ENCODE measurements at places on chromosomes 3 and 15.

- no peak for DNase-seq
These were observed 13.6 kb upstream of the BAHD1 start for GRCh38 chr15:40427188-40427587.

DNA sequence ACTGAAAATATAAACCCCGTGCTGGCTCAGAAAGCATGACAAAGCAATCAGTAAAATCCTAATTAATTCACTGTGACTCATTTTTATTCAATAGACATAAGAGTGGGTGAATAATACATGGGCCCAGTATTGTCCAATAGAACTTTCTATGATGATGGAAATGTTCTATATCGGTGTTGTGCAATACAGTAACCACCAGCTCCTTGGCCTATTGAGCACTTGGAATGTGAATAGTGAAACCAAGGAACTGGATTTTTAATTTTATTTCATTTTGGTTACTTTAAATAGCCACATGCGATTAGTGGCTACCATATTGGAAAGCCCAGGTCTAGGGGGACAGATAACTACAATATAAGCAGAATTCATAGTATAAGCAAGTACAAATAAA, 69.8 kb upstream of the PPP2R3A start:
- DNase-seq, result no peak

- DNase-seq, result no peak
These were observed 32.8 kb downstream of the ZNF589 start for GRCh38 chr3:48273594-48274211.

- no peak for DNase-seq
These were observed 146.1 kb downstream of the MEX3B start for GRCh38 chr15:81899730-81900129.

- DNase-seq, result no peak
These were observed 977.6 kb downstream of the MCTP2 start for GRCh38 chr15:95208988-95209387.

- no peak for DNase-seq
These were observed 3.0 kb downstream of the SNAP23 start for GRCh38 chr15:42498212-42499068.

DNA sequence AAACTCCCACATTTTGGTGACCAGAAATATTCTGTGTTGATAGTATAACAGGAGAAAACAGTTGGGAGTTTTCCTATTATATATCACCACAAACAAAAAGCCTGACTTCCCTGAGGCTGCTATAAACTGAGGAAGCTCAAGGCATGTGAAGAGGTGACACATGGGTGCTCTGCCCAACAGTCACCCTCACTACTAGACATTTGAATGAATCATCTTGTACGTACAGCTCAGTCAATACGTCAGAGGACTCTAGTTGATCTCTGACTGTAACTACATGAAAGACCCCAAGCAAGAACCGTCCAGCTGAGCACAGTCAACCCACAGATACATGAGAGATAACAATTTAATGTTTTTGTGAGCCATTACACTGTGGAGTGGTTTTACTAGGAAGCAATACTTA, 338.3 kb upstream of the ATP11B start:
- no peak for DNase-seq

DNA sequence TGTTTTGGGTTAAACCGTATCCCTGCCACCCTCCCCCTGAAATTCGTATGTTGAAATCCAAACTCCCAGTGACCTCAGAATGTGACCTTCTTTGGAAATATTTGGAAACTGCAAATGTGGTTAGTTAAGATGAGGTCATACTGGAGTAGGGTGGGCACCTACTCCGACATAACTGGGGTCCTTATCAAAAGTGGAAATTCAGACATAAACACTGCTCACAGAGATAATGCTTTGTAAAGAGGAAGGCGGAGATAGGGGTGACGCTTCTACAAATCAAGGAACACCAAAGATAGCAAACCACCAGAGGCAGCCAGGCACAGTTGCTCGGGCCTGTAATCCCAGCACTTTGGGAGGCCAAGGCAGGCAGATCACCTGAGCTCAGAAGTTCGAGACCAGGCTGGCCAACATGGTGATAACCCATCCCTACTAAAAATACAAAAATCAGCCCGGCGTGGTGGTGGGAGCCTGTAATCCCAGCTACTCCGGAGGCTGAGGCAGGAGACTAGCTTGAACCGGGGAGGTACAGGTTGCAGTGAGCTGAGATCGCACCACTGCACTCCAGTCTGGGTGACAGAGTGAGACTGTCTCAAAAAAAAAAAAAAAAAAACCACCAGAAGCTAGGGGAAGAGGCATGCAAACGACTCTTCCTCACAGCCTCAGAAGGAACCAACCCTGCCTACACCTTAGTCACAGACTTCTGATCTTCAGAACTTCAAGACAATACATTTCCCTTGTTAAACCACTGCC, 51.1 kb upstream of the CHD2 start:
- DNase-seq, result no peak

DNA sequence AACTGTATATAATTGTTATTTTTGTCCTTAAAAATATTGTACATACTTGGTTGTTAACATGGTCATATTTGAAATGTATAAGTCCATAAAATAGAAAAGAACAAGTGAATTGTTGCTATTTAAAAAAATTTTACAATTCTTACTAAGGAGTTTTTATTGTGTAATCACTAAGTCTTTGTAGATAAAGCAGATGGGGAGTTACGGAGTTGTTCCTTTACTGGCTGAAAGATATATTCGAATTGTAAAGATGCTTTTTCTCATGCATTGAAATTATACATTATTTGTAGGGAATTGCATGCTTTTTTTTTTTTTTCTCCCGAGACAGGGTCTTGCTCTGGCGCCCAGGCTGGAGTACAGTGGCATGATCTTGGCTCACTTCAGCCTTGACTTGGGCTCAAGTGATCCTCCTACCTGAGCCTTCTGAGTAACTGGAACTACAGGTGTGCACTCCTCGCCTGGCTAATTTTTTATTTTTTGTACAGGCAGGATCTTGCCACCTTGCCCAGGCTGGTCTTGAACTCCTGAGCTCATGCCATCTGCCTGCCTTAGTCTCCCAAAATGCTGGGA, 10.7 kb downstream of the NFKBIZ start:
- no peak for DNase-seq

- no peak for DNase-seq
These were observed 37.9 kb downstream of the RAB6B start for GRCh38 chr3:133857767-133858166.

- peak; percentile 33 for DNase-seq
These were observed 7.5 kb downstream of the ABTB1 start for GRCh38 chr3:127680146-127680661.

DNA sequence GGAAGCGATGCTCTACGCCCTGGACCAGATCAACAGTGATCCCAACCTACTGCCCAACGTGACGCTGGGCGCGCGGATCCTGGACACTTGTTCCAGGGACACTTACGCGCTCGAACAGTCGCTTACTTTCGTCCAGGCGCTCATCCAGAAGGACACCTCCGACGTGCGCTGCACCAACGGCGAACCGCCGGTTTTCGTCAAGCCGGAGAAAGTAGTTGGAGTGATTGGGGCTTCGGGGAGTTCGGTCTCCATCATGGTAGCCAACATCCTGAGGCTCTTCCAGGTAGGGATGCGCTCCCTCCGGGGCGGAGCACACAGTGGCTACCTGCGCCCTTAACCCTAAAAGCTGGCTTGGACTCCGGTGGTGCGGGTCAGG, 698 bp downstream of the GRM7 start:
- DNase-seq, result no peak

GRCh38 chr3:128482666-128483656, 10.0 kb downstream of the GATA2 start:
- no peak for DNase-seq

- no peak for DNase-seq
These were observed 40.5 kb upstream of the CDV3 start for GRCh38 chr3:133532951-133533350.

- peak; percentile 53 for DNase-seq
These were observed 47.2 kb upstream of the KLF13 start for GRCh38 chr15:31279221-31280045.

DNA sequence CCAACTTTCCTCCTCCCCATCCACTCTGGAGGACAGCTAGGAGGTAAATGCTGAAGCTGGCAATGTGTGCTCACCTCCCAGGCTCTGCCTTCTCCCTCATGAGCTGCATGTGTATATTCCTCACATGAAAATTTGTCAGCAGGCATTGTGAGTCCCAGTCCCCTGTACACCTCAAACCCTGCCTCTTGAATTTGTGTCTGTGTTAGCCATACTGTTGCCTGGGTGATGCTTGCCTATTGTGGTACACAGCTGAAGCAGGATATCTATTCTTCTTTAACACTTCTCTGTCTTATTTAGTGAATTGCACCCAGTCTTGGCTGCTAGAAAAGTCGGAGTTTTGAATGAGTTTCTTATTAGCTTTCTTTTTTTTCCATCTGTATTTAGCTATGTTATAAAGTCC, 586.0 kb upstream of the TGFBR2 start:
- no peak for DNase-seq

DNA sequence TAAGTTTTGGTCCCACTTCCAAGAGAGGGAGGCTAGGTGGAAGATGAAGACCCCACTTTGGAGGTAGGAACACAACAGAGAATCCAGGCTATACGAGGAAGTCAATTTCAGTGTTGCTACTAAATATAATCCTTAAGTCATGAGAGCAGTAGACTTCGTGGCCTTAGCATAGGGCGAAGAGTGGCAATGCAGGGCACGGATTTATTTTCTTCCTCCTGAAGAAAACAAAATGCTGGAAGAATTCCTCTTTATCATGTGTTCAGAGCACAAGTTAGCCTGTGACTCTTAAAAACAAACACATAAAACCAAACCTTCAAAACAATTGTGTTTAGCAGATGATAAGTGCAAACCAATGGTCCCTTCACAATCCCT, 19.4 kb downstream of the BCL2L10 start:
- no peak for DNase-seq

DNA sequence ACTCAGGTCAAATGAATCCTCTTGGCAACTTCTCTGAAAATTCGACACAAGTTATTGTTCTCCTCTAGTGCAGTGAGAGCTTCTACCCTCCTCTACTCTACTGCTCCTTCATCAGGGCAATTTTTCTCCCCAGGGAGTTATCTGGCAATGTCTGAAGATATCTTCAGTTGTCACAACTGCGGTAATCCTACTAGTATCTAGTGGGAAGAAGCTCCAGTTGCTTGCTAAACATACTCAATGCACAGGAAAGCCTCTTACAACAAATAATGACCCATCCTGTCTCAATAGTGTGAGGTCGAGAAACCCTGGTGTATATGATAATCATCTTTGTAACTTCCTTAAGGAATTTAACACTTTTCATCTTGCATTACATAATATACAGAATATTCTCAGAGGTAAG, 1147.6 kb downstream of the IGSF11 start:
- no peak for DNase-seq

DNA sequence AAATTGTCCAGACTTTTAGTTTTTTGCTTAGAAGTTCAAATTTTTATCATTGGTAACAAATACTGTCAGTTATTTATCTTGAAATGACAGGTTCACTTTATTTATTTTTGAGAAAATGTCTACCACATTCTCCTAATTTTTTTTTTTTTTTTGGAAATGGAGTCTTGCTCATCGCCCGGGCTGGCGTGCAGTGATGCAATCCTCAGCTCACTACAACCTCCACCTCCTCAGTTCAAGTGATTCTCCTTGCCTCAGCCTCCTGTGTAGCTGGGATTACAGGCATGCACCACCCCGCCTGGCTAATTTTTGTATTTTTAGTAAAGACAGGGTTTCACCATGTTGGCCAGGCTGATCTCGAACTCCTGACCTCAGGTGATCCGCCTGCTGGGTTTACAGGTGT, 16.1 kb upstream of the EBLN2 start:
- DNase-seq, result no peak

- no peak for DNase-seq
These were observed 278.0 kb upstream of the TBL1XR1 start for GRCh38 chr3:177475356-177475665.

All from left forelimb (tissue), 1 donor.